ENCODE measurements at places on chromosomes 16 and 17.

DNA sequence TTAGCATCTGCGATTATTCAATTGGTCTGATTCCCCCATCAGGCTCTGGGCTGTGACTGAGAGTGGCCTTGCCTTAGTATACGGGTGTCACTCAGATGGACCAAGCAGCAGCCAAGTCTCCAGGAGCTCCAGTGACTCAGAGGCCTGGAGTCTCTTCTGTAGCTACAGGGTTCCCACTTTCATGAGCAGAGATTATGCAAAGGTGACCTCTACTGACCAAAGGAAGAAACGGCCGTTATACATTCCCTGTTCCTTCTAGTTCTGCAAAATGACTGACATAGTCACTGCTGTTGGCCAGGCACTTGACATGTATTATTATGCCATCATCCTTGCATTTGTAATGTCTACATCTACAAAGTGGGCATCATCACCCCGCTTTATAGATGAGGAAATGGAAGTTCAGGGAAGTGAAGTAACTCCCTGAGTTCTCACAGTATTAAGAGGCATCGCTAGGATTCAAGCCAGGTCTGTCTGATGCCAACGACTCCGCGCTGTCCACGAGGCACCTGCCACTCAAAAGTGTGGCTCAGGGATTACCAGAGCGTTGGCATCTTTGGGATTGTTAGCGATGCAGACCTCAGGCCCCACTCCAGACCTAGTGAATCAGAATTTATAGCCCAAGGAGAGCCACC is 23.3 kb downstream of the SLC38A7 start:
- peak; percentile 23 for DNase-seq

DNA sequence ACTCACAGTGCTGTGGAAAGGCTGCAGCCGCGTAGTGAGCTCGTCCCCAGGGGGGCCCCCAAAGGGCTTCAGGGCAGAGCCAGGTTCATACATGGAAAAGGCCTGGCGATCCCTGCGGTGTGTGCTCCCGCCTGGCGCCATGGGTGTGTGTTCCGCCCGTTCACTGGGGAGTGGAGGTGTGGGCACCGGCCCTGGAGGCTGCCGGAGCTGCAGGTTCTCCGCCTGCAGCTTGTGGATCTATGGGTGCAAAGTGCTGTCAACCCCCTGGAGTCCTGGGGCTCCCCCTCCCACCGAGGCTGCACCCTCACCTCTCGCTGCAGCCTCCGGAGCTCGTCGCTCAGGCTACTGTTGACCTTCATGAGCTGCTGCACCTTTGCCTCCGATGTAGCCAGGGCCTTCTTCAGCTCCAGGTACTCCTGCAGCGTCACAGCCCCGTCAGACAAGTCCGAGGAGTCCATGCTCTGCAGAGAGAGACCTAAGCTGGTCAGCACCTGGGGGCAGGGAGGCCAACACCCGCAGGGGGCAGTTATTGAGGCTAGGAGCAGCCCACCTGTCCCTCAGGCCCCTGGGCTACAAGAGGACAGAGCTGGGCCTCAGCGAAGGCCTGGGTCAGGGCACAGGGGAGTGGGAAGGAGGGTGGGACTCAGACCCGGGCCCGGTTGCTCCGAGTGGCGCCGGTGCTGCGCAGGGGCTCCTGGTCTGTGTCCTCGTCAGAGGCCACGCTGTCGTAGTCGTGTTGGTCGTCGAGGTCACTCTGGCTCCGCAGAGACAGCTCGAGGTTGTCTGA is 7.9 kb downstream of the TP53I13 start:
- no peak for DNase-seq

DNA sequence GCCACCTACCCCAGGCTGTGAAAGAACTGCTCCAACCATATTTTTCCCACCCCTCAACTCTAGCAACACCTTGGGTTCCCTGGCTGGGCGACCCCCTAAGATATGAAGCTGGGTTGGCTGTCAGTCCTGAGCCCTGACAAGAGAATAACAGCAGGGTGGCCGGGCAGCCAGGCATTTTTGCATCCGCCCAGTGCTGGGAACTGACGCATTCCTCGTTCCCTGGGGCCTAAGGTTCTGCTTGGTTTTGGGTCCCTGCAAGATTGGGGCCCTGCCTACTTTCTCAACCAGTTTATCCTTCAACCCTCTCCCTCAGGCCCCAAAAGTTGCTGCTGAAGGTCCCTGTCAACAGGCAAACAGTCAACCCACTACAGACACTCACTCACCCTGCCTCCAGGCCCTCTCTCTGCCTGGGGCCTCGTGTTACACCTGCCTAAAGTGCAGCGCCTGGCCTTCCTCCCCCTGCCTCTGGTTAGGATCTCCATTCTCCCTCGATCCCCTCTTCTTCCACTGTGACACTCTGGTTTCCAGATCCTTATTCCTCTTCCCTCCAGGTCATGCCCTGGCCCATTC is 151.5 kb downstream of the STX8 start:
- peak; percentile 52 for DNase-seq

GRCh38 chr16:84656649-84657048 is 8.3 kb downstream of the KLHL36 start:
- DNase-seq: no peak

GRCh38 chr16:29824589-29825144 is 4.4 kb downstream of the MVP start:
- no peak for DNase-seq

DNA sequence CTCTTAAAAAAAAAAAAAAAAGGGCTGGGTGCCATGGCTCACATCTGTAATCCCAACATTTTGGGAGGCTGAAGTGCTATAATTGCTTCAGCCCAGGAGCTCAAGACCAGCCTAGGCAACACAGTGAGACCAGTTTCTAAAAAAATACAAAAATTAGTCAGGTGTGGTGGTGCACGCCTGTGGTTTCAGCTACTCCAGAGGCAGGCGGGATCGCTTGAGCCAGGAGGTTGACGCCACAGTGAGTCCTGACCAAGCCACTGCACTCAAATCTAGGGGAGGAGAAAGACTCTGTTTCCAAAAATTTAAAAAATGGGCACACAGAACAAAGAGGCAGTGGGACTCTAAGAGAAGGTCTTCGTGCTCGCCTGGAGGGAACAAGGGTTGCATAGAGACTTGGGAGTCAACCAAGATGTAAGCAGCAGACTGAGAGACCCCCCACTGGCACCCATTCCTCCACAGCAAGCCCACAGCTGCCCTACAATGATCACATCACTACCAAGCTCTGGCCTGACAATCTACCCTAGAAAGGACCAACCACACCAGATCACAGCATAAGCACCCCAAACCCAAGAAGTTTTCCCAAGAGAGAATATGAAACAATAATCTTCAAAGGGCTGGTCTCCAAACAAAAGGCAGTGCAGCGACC is 121.6 kb downstream of the ANKRD11 start:
- DNase-seq: no peak

GRCh38 chr17:8963647-8964258 is 1.8 kb downstream of the PIK3R5 start:
- DNase-seq: no peak

DNA sequence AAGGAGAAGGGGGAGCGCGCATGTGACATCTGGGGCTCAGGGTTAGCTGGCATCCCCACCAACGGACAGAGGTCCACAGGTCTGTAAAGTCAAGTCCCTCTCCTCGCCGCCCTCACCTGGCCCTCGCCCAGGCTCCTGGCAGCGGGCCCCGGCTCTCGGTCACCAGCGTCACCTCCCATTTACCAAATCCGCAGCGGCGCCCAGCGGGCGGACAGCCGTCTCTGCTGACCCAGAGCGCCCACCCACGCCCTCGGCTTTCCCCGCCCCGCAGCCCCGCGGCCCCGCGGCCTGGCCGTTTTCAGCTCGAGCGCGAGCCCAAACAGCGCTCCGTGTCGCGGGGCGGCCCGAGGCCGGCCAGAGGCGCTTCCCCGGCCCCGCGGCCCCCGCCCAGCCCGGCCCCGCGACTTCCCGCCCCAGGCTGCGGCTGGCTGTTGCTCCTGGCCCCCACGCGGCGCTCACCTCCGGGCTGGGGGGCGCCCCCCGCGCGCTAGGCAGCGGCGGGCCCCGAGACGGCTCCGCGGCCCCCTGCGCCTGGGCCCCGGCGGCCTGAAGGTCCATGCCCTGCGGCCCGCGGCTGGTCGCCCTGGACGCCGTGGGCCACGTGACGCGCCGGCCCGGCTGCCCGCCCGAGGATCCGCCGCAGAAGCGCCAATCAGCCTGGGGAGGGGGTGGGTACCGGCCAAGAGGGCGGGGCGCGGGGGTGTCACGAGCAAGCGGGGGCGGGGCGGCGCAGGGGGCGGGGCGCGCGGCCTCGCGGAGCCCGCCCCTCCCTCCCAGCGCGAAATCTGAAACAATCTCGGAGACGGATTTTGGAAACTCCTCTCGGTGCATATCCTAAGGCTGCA is at the start of gene COPRS:
Gene COPRS, minus strand, starts transcription at position 603 of the 845 bp plus-strand sequence. Its CDS starts 45 bp downstream, at position 558.
- peak; percentile 81 for DNase-seq

DNA sequence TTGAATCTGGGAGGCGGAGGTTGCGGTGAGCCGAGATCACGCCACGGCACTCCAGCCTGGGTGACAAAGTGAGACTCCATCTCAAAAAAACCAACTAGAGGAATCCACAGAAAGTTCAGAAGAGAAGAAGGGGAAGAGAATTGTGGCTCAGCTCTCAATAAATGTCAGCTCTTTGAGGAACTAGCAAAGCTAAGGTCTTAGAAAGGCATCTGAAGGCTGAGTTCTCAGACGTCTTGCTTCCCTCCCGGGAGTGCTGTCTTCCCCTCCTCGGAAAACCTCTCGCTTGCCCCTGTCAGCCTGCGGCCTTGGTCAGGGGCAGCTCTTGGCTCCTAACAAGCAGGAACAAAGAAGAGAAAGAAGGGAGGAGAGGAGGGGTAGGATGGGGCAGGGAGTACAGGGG is 5.3 kb downstream of the SHPK start:
- DNase-seq: no peak

DNA sequence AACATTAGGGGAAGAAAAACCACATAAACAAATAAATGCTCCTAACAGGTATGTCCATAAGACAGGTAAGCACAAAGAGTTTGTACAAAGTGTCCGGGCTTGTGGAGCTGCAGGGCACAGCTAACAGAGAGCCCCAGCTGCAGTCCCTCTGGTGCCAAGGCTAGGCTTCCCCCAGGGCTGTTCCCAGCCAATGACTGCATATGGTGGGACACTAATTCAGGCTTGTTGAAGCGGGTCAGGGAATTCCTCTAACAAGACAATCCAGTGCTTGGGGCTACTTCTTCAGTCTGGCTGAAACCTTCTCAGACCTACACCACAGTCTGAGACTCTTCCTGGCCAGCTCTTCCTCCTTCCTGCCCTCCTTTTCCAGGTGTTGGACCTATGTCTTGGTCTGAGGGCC is 51.7 kb upstream of the ALDH3A1 start:
- no peak for DNase-seq
